ENCODE measurements at places on chromosomes 5 and 9.

DNA sequence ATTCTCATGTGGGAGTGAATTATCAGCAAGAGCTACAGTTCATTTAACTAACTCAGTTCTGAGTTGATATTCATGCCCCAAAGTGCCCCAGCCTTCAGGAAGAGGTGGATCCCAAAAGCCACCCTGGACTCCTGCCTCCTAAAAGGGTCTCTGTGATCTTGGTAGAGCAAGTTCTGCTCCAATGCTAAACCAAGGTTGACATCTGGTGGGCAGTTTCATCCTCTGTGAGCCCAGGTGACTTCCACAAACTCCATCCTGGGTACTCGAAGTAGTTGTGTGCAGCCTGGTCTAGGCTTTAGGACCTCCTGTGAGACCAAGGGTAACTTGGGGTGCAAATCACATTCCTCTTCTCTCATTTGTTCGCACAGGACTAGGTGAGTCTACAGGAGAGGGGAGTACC, 816.8 kb downstream of the MTRR start:
- no peak for DNase-seq

DNA sequence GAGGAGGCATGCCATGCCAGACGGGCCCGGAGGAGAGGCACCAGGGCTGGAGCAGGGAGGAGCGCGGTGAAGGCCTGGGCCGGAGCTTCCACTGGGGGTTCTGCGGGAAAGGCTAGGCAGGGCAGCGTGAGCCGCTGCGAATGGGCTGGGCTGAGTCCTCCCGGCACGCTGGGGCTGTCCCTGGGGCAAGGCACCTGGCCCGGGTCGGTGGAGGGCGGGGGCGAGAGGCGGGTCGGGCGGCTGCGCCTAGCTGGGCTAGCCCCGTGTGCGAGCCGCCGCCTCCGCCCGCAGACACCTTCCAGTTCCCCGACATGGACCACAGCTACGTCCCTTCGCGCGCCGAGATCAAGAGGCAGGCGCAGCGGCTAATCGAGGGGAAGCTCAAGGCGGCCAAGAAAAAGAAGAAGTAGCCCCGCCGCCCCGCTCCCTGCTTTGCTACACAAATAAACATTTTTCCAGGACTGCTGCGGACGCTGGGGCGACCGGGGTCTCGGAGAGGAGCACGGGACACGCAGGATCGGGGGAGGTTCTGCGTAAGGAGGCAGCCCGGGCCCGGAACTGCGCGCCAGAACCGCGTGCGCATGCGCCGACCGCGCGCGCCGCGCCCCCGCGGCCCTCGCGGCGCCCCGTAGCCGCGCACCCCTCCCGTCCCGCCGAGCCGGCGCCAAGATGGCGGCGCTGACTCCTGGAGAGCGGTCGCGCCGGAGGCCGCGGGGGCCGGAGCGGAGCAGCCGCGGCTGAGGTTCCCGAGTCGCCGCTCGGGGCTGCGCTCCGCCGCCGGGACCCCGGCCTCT, at the start of gene RABL6:
TSS of gene RABL6 (plus strand) at position 668 of the 794 bp plus-strand sequence. CDS start 249 bp downstream, outside the sequence.
- peak; percentile 86 for DNase-seq

GRCh38 chr9:1200847-1201251, 150.7 kb downstream of the DMRT2 start:
- no peak for DNase-seq

GRCh38 chr5:69078921-69079540, 14.8 kb upstream of the SLC30A5 start:
- DNase-seq: no peak

DNA sequence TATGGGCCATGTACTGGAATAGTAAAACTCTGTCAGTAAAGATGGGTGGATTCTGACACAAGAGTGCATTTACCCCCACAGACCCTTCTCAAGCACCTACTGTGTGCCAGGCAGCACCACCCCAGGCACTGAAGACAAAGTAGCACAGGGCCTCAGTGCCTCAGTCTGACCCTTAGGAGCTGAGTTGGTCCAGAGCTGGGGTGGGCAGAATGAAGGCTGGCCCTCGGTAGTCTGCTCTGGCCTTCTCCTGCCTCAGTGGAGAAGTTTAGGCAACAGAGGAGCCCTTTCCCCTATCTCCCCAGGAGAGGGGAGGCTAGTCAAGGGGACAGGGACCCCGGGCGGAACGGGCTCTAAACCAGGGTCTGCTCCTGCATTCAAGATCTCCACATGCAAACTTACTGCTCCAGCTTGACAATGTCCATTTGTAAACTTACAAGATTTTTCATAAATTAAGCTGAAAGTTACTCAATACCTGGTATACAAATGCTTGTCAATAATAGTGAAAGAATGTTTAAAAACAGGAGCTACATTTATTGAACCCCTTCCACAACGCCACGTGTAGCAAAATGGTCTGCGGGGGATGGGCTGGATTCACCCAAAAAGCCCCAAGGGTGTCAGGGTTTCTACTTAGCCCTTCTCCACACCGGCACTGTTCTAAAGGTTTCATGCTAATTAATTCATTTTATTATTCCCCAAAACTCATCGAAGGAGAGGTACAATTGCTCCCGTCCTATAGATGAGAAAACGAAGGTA, 1.5 kb downstream of the VDAC1 start:
- DNase-seq: no peak

GRCh38 chr9:79471580-79472543, 99.9 kb upstream of the TLE4 start:
- DNase-seq: no peak

- no peak for DNase-seq
These were observed 111.2 kb upstream of the RPS23 start for GRCh38 chr5:82389347-82389746.

DNA sequence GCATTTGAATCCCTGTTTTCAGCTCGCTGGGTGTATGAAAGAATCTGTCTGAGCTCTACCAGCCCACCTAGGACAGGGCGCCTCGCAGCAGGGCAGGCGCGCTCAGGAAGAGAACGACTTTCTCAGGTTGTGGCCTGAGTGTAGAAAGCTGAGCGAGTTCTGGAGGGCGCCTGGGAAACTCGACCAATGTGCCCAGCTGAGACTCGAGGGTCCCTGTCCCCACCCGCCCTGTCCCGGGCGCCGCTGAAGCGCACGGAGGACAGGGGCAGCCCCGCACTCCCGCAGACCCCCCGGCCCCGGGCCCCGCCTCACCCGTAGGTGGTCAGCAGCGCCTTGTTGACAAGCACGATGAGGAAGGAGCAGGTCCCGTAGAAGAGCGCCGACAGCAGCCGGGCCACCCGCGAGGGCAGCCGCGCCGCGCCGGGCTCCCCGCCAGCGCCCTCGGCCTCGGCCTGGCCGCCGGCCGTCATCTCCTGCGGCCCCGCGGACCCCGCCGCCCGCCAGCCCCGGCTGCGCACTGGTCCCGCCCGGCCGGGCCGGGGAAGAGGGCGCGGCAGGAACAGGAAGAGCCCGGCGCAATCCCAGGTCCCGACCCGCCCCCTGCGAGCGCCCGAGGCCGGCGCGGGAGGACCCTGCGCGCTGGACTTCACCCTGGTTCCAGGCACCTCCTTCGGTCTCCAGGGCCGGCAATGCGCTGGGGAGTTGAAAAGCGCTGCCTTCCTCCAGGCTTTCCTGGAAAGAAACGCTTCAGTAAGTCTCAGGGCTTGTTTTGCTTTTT, at the start of gene SLC35D2:
TSS of gene SLC35D2 (minus strand) at position 547 of the 778 bp plus-strand sequence. CDS start at position 470, 77 bp downstream.
- DNase-seq: no peak

DNA sequence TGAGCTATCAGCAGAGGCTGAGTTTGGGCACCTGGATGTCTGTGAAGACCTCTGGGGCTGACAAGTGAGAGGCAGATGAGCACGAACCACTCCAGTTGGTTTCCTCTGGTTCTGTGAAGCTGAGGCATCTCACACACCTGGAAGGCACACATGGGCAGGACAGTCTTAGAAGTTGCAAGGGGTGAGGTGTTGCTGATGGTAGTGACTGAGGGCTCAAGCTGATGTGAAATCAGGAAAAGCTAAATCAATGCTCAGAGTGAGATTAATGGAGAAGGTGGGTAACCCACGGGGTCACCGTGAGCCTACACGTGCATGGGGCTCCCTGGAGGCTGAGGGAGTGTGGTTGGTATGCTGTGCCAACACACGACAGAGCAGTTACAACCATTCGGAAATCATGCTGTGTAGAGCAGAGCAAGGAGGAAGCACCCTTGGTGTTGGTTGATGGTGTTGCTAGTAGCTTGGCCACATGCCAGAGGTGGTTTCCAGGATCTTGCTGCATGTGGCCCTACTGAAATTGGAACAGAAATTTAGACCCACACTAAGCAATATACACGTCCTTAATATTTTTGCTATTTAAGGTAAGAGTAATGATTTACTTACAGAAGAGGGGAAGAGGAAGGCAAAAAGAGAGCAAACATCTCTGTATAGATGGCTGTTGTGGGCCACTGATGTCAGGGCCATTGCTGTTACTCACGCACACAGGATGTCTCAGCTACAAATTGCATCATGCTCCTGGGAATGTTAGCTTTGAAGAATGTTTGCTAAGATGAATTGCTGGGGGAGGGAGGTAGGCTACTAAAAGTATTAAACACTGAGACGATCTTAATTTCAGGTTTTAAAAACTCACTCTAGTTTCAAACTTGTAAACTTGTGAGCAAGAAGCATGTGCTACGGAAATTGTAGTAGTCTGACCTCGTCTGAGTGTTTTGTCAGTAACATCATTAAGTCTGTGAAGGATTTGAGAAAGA, 170.5 kb downstream of the ARHGEF28 start:
- DNase-seq: no peak

DNA sequence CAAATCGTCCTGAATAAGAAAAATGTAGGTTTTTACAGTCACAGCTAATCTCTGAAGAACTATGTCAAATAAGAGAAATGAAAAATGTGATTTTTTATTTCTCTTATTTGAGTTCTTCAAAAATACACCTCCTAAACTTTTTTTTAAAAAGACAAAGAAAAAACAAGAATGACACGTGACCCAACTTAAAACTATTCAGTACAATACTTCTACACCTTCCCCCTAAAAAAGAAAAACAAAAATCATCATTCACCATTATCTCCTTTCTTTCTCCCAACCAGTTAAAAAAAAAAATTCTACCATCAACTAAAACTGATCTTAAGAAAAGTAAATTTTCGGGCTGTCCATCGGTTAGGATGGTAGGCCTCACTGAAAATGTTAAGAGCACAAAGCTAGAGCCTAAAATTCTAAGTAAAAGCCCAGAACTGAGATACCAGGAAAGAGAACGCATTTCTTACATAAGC, 2.1 kb downstream of the RNF145 start:
- no peak for DNase-seq

GRCh38 chr9:116663581-116663980, 23.5 kb upstream of the TRIM32 start:
- no peak for DNase-seq

DNA sequence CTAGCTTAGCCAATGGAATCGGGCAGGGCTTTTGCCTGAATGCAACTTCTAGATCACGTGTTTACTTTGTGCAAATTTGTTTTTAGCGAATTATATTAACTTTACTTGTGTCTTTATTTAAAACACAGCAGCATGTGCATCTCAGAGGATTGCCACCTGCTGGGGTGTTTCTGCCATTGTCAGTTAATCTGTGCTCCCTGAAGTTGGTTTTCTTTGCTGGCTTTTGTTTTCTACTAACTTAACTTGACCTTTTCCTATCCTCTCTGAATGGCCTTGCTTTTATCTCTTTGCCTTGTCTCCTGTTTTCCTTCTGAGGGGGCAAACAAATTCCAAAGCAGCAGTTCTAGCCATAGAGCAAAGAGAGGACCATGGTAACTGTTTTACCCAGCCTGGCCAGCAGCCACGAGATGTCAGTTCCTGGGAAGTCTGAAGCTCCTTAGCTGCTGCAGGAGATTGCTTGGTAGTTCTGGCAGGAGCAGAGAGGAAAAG, 67.6 kb downstream of the ARHGEF28 start:
- DNase-seq: no peak

GRCh38 chr9:93896496-93897033, 58.6 kb downstream of the BARX1 start:
- no peak for DNase-seq

DNA sequence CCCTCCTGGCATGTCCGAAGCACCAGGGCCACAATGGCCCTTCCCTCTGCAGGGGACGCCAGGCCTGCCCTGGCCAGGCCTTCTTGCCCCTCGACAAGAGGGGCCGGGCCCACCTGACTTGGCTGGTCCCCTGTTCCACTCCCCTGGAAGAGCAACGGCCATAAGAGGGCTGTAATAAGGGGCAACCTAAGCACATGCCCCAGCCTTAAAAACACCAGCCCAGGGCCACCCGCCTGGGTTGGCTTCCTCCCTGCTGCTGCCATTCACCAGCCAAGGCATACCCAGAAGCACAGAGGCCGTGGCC, 8.5 kb downstream of the GFPT2 start:
- no peak for DNase-seq

GRCh38 chr9:12739014-12739652, 35.7 kb upstream of the LURAP1L start:
- DNase-seq: no peak

DNA sequence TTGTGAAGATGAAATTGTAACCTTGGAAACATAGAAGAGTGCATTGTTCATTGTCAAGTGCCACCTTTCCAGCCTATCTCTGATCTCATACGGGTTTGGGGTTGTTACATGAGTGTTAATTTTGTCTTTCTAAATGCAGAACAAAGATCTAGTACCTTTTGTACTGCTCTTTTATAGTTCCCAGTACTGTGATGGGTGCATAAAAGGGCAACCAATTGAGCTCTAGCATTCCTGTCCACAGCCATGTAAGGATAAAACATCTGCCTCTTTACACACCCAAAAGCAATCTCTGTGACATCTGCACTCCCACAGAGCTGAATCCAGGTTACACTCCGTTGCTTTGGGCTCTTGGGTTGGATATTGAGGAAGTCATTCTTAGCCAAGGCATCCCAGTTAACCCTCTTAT, 255.2 kb downstream of the SGCD start:
- no peak for DNase-seq

DNA sequence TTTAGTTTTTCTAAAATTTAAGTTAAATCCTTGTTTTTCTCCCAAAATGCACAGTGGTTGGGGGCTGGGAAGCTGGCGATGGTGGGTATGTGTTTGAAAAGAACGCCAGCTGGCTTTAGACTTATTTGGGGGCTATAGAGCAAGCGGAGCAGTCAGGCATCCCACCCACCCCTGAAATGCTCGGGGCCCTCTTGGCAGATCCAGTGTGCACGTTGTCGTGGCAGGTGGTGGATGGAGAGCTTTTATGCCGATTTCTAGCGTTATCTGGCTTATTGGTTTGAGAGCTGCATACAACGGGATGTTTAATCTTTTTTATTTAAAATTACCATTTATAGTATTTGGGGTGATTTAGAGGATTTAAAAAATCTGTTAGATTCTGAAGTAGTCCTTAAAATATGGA, 8.1 kb downstream of the BASP1 start:
- DNase-seq: no peak

- no peak for DNase-seq
These were observed 117.0 kb downstream of the PAPPA start for GRCh38 chr9:116270546-116270945.

DNA sequence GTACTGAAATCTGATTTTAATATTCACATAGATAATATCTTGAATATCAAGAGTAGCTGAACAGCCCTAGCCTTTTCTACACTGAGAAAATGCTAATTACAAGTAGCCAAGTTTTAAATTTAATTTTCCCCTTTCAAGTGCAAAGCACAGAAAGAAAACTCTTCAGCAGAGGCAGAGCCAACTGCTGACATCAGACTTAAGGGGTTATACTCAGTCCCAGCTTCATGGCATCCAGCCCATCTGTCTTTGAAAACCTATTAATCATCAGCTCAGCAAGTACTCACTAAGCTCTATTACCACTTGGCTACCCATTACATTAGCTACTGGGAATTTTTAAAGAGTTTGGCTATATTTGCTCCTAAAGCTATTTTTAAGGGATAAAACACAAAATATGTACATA, 220.5 kb downstream of the SLC12A2 start:
- DNase-seq: no peak

Data from naive B cell (primary cell).